ENCODE measurements at places on chromosomes 13 and 19.

GRCh38 chr19:29644210-29644609, 21.1 kb upstream of the PLEKHF1 start:
- DNase-seq = no peak

- DNase-seq = no peak
Measured at GRCh38 chr13:31221057-31221456, 21.3 kb downstream of the B3GLCT start.

- no peak for DNase-seq
Measured at GRCh38 chr19:16621165-16621800, 6.7 kb downstream of the MED26 start.

- DNase-seq = no peak
Measured at GRCh38 chr13:43251961-43252360, 228.6 kb downstream of the DNAJC15 start.

DNA sequence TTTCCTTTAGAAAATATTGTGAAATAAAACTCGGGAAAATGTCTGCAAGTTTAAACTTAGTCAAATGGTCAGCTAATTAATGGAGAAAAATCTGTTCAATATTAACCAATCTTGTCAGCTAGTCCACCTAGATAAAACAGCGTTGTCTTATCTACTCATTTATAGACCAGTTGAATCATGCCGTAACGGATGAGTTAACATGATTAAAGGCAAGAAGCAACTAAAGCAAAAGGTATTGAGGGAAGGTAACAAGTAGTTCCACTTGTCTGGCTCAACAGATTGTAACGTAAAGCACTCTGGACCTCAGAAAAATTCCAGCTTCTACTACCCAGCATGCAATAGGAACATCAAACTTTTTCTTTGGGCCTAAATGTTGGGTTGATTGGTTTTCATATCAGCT, 958.2 kb downstream of the DIAPH3 start:
- DNase-seq = no peak

DNA sequence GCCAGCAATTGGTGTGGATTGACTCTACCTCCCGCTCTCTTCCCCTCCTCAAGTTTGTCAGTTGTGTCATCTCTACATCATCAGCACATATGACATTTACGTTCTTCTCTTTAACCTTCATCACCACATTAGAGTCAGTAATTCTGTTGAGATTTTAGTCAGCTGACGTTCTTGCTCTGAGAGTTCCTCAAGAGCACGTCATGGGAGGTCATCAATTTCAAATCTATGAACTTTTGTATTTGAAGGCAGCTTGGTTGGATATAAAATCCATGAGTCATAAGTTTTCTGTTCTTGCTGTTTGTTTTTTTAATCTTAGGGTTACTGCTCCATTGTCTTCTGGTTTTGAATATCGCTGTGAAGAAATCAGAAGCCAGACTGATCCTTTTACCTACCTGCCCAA, 21.8 kb upstream of the ARGLU1 start:
- DNase-seq = no peak

- DNase-seq = no peak
Measured at GRCh38 chr19:18969931-18970659, 29.1 kb upstream of the HOMER3 start.

DNA sequence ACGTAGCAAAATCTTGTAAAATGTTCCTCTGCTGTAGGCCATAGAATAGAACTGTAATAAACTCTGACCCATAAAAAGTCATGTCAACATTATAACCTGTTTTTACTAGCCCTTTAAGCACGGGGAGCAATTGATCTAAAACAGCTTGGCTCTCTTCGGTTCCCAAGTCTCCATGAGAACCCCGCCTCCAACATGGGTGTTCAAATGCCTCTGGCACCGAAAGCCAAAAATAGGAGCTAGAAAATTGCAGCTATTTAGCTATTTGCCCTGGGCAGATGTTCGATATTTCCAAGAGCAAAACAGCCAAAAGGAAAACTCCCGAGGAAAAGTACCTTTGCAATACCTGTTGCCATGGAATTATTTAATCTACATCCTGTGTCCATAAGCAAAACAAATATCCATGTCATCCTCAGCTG, 563.1 kb downstream of the EFNB2 start:
- DNase-seq = no peak

GRCh38 chr13:72004784-72005374, 137.9 kb upstream of the DACH1 start:
- no peak for DNase-seq

GRCh38 chr13:96475103-96475502, 385.2 kb downstream of the HS6ST3 start:
- DNase-seq = no peak
